ENCODE measurements at places on chromosomes 16 and 17.

DNA sequence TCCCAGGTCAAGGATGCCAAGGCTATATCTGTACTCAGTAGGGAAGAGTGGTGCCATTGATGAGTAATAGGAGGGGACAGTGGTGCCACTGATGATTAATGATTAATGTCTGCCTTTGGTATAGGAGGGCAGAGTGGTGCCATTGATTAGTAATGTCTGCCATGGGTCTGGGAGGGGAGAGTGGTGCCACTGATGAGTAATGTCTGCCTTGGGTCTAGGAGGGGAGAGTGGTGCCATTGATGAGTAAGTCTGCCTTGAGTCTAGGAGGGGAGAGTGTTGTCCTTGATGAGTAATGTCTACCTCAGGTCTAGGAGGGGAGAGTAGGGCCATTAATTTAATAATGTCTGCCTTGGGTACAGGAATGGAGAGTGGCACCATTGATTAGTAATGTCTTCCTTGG is 507.8 kb upstream of the EEF2KMT start:
- DNase-seq = no peak

DNA sequence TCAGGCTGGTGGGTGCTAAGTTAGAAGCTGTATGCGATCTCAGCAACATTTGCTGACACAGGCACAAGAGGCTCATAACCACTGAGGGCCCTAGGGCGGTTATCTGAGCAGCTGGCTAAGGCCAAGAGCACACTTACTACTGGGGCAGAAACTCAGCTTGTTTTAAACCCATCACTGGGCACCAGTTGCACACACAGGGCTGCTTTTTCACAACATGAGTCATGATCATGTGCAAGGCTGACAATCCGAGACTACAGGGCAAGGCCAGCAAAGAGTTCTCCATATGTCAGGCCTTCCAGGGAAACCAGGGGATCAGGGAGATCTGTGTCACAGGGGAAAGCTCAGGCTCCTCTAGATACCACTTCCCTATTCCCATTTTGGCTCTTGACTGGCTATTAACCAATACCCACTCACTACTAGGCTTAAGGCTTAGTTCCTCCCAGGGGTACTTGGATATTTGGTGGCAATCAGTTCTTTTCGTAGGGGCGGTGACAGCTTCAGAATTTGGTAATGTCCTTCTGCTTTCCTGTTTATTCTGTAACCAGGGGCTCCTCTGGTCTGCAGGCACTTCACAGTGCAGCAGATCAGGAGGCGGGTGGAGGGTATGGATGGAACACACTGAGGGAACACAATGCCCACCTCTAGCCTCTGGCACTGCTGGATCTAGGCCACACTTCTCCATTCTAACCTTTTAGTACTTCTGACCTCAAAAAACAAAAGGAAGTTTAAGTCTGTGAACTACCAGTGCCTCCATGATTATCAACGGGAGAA is 44.9 kb upstream of the ERN1 start:
- DNase-seq = peak; percentile 61

DNA sequence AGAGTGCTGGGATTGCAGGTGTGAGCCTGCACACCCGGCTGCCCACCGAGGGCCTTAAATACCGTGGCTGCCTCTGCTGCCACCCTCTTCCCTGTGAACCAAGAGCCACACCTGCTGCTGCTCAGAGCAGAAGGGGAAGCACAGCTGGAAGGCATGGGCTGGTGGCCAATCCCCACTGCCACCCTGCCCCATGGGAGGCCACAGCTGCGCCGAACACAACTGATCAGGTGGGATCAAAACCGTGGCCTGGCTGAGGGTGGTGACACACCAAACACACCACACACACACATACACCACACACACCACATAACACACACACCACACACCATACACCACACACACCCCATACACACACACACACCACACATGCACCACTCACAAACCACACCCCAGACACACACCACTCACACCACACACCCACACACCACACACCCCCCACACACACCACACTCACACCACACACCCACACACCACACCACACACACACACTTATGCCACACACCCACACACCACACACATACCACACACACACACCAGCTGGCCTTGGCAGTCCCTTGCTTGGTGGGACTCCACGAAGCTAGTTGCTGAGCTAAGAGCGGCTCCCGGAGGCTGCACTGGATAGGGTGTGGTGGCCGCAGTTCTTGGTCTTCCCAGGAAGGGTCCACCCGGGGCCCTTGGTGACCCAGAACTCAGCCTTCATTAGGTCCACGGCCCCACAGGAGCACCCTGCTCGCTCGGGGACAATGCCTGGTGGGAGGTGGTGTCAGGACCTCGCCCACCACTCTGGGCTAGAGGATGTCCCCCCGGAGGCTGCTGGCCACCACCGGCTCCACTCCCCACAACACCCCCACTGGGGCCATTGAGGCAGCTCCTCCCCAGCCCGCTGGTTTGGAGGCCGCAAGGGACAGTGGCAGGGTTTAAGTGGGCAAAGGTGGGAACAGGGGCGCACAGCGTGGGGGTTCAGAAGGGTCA is 14.9 kb downstream of the CEP131 start:
- DNase-seq = no peak

DNA sequence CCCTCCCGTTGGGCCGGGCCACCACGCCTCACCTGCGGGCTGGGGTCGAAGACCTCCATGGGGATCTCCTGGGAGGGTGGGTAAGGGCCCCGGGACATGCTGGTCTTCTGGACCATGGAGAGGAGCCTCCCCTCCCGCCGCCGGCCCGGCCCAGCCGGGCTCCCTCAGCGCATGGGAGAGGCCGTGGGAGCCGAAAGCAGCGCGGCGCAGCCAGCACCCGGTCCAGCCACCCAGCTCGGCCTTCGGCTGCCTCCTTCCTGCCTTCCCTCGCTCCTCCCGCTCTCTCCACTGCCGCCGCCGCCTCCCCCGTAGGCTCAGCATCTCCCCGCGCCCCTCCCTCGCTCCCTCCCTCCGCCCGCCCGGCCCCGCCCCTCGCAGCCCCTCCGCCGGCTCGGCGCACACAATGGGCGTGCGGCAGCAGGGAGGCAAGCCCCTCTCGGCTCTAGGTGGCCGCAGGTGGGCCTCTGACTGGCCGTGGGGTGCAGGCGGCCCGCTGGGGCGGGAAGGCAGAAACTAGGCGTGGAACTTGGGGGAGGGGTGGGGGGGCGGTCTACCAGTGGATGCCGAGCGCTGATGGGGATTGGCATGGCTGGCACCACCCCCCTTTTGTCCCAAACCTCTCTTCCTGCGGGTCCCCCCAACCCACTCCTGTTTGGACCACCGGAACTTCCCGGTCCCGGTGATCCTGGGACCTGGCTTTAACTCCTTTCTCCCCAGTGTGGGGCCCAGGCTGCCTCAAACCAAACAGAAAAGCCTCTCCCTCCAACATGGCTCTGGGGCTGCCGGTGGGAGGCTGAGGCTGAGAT is at the start of gene CACNB1:
TSS of gene CACNB1 (minus strand) at position 290 of the 806 bp plus-strand sequence. CDS start at position 116, 174 bp downstream.
- DNase-seq = no peak

- no peak for DNase-seq
Measured at GRCh38 chr16:15604460-15605440, 38.2 kb downstream of the MARF1 start.

GRCh38 chr16:60979119-60979518 is 1057.1 kb downstream of the CDH8 start:
- no peak for DNase-seq

- DNase-seq = peak; percentile 79
Measured at GRCh38 chr17:45171338-45172231, 9.9 kb downstream of the HEXIM2 start.

All from foreskin keratinocyte (primary cell).